Muscle of leg (tissue), 16 donors: ENCODE measurements at places on chromosomes 2 and 18. TPM values are rescaled to one million over a fixed set of nuclear protein-coding genes. Genes with fewer than 3 reads are reported as not detected.

- no peaks in the 10 kb centered on the region for H3K27me3 ChIP-seq
- no peak for DNase-seq
- no peaks in the 10 kb centered on the region for H3K36me3 ChIP-seq
- no peak overlapping the region for H3K27ac ChIP-seq
These were observed 440.4 kb upstream of the CDH20 start for GRCh38 chr18:60892855-60893254.

CRYGC gene
- not detected for total RNA-seq

- no peak overlapping the region for H3K4me3 ChIP-seq
- H3K4me1 ChIP-seq, result peaks cover 24% of the 10 kb centered on the region
- peaks cover 10% of the 10 kb centered on the region for H3K27me3 ChIP-seq
- H3K36me3 ChIP-seq, result no peaks in the 10 kb centered on the region
These were observed 137.4 kb upstream of the MYCN start for GRCh38 chr2:15802657-15803542.

GRCh38 chr2:239597216-239597615 is 196.4 kb upstream of the HDAC4 start:
- H3K27ac ChIP-seq, result no peak overlapping the region
- H3K36me3 ChIP-seq, result no peaks in the 10 kb centered on the region
- H3K4me1 ChIP-seq, result peaks cover 4% of the 10 kb centered on the region
- no peak overlapping the region for H3K4me3 ChIP-seq

ERLEC1 gene
- total RNA-seq, result 50.9 TPM

GRCh38 chr18:69399253-69399652 is 1.4 kb upstream of the DOK6 start:
- DNase-seq, result peak; percentile 2
- H3K4me3 ChIP-seq, result no peak overlapping the region
- no peak overlapping the region for H3K27ac ChIP-seq

TMEM163 gene
- total RNA-seq, result 0.66 TPM

DNA sequence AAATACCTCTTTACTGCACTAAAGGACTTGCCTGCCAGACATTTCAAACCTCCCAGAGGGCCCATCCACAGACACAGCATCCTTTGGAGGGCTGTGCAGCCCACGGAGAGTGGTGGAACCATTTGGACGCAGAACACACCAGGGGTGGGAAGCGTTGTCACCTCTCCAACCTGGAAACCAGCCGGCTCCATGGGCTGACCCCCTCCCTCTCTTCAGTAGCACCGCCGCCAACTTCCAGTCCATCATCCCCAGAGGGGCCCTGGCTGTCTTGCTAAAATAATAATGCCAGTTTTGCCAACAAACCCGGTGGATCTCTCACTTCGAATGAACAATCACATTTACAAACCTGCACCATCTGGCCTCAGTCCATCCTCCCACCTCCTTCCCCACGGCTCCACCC is 203.9 kb downstream of the FBXO15 start:
- no peak for DNase-seq
- no peaks in the 10 kb centered on the region for H3K4me1 ChIP-seq
- H3K36me3 ChIP-seq, result no peaks in the 10 kb centered on the region
- H3K4me3 ChIP-seq, result no peak overlapping the region
- H3K27me3 ChIP-seq, result no peaks in the 10 kb centered on the region
- no peak overlapping the region for H3K27ac ChIP-seq

GRCh38 chr2:52877703-52878102 is 889.9 kb upstream of the CHAC2 start:
- no peaks in the 10 kb centered on the region for H3K36me3 ChIP-seq
- no peaks in the 10 kb centered on the region for H3K4me1 ChIP-seq
- H3K27me3 ChIP-seq, result no peaks in the 10 kb centered on the region
- H3K27ac ChIP-seq, result no peak overlapping the region
- no peak overlapping the region for H3K4me3 ChIP-seq

DNA sequence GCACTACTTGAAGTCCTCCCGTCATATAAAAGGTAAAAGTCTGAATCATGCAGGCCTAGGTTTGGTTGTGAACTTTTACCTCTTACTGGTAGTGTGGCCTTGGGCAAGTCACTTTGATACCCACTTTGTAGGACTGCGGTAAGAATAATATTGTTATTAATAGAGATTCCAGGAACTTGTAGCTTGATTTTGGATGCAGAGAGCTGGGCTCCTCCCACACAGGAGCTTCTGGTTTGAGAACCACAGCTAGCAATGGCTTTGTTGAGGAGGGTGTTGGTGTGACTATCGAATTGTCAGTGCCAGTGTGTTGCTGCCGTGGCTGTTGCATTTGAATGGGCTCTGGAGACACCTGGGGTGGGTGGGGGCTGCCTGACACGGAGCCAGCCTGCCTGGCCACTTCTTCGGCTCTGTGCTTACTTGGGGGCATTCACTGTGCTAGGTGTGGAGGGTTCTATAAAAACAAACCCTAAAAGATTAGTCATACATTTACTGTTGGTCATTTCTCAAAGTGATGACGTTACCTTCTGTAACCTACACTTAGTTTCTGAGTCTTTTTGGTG is 38.5 kb downstream of the ASAP2 start:
- H3K4me3 ChIP-seq, result no peak overlapping the region
- no peaks in the 10 kb centered on the region for H3K27me3 ChIP-seq

HOXD1 gene
- total RNA-seq, result 0.71 TPM

DNA sequence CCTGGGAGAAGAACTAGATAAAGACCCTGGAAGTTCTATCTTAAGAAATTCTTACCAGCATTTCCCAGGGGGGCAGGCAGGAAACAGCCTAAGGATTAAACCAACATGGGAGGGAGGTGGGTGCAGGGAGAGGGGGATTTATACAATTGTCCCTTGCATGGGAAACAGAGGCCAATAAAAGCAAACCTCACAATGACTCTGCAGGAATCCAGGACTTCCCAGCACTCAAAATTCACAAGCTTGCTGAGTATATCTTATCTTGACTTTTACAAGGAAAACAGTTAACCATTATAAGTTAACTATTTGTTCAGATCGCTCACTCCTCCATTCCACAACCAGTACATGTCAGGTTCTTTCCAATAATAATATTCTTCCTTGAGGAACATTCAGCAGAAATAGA is 241.3 kb downstream of the MREG start:
- no peak overlapping the region for H3K4me3 ChIP-seq
- DNase-seq, result no peak
- no peaks in the 10 kb centered on the region for H3K27me3 ChIP-seq

DNA sequence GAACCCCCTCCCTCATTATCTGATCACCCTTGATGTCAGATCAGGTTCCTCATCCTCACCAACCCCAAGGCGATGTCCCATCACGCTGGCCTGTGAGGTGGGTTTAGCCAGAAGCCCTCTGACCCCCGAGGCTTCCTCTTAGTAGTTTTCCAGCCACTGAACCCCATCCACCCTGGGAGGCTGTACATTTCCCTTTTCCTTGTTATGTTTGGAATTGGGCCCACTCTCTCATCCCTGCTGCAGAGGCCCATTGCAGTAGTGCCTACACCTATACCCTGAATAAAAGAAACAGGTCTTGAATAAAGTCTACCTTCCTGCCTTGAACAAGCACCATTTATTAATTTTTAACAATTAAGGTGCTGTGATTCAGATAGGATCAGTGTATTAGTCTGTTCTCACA is 80.1 kb downstream of the NCAPH start:
- peaks cover 3% of the 10 kb centered on the region for H3K4me1 ChIP-seq
- no peaks in the 10 kb centered on the region for H3K36me3 ChIP-seq
- H3K4me3 ChIP-seq, result no peak overlapping the region

DNA sequence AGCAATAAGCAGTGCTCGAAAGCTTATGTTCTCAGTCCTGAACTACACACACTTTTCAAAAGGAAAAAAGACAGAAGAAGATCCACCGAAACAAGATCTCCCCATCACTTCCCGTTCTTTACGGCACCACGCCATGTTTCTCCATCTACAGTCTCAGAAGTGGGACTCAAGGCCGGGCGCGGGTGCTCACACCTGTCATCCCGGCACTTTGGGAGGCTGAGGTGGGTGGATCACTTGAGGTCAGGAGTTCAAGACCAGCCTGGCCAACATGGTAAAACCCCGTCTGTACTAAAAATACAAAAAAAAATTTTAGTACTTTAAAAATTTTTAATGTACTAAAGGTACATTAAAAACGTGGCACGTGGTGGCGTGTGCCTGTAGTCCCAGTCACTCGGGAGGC is 31.2 kb downstream of the ZNF516 start:
- no peak overlapping the region for H3K4me3 ChIP-seq
- H3K4me1 ChIP-seq, result peaks cover 22% of the 10 kb centered on the region
- no peak for DNase-seq
- no peak overlapping the region for H3K27ac ChIP-seq

GRCh38 chr18:74331404-74331803 is 15.8 kb downstream of the C18orf63 start:
- no peaks in the 10 kb centered on the region for H3K36me3 ChIP-seq
- peak; percentile 11 for DNase-seq
- H3K27me3 ChIP-seq, result no peaks in the 10 kb centered on the region
- no peak overlapping the region for H3K27ac ChIP-seq
- H3K4me3 ChIP-seq, result no peak overlapping the region
- H3K4me1 ChIP-seq, result no peaks in the 10 kb centered on the region
